ENCODE measurements at places on chromosomes 5 and 9. TPM values are rescaled to one million over a fixed set of nuclear protein-coding genes. Genes with fewer than 3 reads are reported as not detected.

PCSK1 gene
- not detected for total RNA-seq

DNA sequence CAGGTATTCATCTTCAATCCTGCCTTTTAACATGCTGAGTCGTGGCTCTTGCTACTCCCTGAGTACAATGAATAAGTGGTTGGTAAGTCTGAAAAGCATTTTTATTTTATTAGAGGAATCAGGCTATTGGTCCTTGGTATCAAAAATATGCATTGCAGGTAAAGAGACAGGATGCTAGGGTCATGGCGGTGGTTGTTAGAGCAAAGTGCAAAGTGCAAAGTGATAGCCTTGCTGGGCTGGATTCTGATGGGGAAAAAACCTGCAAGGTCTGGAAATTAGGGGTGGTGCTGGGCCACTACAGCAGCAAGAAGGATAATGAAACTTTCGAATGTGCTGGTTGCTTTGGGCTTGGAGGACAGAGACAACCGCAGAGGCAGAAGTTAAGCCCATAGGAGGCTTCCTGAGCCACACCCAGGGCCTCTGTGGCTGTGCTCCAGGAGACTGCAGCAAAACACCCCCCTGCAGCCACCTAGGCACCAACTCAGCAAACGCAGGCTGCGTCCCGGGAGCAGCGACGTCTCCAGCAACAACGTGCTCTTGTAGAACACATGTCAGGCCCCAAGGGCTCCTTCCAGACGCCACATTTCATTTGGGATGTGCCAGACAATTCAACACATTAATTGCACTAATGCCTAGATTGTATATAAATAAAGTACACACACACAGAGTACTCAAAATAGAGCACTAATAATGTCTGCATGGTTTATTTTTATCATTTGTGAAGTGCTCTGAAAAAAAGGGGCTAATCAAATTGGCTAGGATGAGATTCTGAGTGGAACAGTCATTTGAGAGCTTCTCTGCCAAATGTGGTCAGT is 149.8 kb upstream of the RAPGEF1 start:
- H3K27ac ChIP-seq, result no peak overlapping the region
- no peaks in the 10 kb centered on the region for H3K4me1 ChIP-seq
- no peaks in the 10 kb centered on the region for H3K27me3 ChIP-seq
- no peak for DNase-seq
- H3K36me3 ChIP-seq, result peaks cover 3% of the 10 kb centered on the region
- H3K4me3 ChIP-seq, result no peak overlapping the region

DNA sequence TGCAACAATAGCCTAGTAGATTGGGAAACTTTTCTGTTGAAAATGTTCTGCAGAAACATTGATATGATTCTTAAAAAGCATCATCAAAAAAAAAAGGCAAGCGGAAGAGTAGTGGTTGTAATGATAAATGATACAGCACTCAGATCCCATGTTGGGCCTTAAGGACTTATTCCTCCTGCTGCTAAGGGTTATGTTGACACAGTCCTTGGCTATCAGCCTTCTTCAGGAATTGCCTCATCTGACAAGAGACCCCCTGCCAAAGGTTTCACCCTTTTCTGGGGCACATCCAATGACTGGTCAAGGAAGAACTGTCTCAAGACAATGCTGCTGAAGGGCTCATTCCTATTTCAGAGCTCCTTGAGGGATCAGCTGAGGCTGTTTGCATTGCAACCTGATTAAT is 44.3 kb upstream of the MAMDC2 start:
- DNase-seq, result no peak
- H3K27me3 ChIP-seq, result peaks cover 5% of the 10 kb centered on the region
- no peaks in the 10 kb centered on the region for H3K4me1 ChIP-seq
- H3K27ac ChIP-seq, result no peak overlapping the region

BAAT gene
- 0.08 TPM for total RNA-seq

DNA sequence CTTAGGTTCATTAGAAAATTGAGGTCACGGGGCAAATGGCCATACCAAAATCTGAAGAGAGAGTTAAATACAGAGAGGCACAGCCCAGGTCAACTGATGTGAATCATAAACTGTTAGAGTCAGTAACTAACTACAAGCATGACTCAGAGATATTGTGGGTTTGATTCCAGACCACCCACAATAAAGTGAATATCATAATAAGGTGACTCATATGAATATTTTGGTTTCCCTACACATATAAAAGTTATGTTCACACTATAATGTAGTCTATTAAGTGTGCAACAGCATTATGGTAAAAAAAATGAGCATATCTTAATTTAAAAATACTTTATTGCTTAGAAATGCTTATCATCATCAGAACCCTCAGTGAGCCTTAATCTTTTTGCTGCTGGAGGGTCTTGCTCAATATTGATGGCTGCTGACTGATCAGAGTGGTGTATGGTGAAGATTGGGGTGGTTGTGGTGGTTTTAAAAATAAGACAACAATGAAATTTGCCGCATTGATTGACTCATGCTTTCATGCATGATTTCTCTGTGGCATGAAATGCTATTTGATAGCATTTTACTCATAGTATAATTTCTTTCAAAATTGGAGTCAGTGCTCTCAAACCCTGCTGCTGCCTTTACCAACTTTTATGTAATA is 53.1 kb upstream of the EDIL3 start:
- no peaks in the 10 kb centered on the region for H3K36me3 ChIP-seq
- no peaks in the 10 kb centered on the region for H3K27me3 ChIP-seq
- no peak overlapping the region for H3K27ac ChIP-seq
- no peak for DNase-seq
- H3K4me3 ChIP-seq, result no peak overlapping the region

PRRX2 gene
- 6.2 TPM for total RNA-seq

STPG3 gene
- 1.2 TPM for total RNA-seq

DNA sequence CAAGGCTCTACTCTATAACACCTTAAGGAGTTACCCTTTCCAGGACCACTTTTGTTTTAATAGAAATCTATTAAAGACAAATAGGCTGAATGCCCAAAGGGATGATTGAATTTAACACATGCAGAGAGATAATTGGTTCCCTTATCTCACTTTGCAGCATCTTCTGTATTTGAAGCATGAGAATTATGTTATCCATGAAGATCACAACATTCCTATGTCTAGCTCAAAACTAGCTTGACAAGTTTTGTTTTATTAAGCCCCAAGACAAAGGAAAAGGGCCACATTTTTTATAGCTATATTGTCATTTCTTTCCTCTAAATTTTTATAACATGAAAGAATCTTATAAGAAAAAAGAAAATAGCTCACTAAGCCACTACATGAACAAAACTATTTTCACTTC is 57.9 kb upstream of the FTMT start:
- H3K27ac ChIP-seq, result no peak overlapping the region
- DNase-seq, result no peak
- H3K36me3 ChIP-seq, result no peaks in the 10 kb centered on the region
- H3K4me1 ChIP-seq, result no peaks in the 10 kb centered on the region
- H3K4me3 ChIP-seq, result no peak overlapping the region

DNA sequence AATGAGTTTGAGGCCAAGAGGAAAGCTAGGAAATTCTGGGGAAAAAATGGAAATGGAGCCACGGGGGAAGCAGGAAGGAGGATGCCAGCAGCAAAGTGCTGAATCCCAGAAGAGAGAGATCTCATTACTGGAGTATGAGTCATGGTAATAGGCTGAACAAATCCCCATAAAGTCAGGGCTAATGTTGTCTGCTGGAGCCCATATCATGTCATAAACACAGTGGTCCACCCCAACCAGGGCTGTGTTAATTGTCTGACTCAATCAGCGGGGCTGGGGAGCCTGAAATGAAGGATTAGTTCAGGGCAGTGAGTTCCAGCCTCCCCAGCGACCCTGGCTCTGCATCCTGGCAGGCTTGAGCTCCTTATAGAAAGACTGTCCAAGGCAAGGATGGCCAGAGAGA is 68.8 kb downstream of the TLR4 start:
- no peak overlapping the region for H3K4me3 ChIP-seq
- no peaks in the 10 kb centered on the region for H3K36me3 ChIP-seq
- H3K27me3 ChIP-seq, result peaks cover 12% of the 10 kb centered on the region
- DNase-seq, result no peak

DNA sequence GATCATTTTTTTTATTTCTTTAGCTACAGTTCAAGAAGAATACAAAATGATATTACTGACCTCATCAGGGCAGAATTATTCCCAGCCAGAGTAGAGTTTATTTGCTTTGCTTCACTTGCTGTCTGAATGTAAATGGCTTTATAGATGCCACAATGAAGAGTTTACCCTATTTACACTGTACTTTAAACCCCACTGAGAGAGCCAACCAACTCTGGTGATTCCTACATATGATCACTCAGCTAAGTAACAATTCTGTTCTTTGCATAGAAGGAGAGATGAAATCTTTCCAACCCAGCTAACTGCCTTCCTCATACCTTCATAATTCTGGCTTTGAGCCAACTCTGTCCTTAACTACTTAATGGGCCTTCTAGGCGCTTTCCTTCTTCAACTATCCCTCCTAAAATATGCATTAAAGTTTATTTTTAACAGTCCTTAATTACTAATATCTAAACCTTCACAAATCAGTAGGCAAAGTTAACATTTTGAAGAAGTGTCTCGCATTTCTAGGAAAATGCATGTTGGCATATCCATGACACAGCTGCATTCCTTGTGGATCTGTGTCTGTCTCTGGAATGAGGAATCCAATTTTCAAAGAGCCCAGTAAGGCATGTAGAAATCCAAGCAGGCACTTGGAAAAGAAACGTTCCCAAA is 284.8 kb upstream of the GRAMD2B start:
- no peak for DNase-seq
- H3K27me3 ChIP-seq, result no peaks in the 10 kb centered on the region
- no peak overlapping the region for H3K4me3 ChIP-seq

HTR4 gene
- total RNA-seq, result not detected

- H3K27ac ChIP-seq, result no peak overlapping the region
- no peak for DNase-seq
- H3K27me3 ChIP-seq, result peaks cover 4% of the 10 kb centered on the region
- no peaks in the 10 kb centered on the region for H3K4me1 ChIP-seq
Observed at GRCh38 chr9:89025553-89025952, 34.3 kb downstream of the S1PR3 start.

MYOZ3 gene
- total RNA-seq, result 0.51 TPM

DNA sequence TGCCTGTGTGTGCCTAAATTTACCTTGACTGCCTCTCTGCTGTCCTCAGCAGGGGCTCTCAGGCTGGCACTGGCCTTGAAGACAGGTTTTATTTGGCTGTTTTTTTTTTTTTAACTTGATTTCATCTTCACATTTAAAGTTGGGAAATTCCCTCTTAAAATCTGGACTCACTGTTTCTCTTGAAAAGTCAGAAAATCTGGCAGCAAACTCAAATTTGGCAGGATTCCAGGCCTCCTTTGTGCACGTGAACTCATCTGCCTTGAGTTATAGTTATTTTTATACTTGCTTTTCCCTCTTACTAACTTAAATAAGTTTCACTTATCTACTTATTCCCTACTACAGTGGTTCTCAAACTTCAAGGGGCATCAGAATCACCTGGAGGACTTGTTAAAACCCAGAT is 118.4 kb upstream of the MAP3K1 start:
- H3K4me3 ChIP-seq, result no peak overlapping the region
- H3K27ac ChIP-seq, result no peak overlapping the region
- DNase-seq, result no peak
- peaks cover 3% of the 10 kb centered on the region for H3K27me3 ChIP-seq
- H3K36me3 ChIP-seq, result peaks cover 2% of the 10 kb centered on the region

SLC6A18 gene
- not detected for total RNA-seq

FCN2 gene
- total RNA-seq, result not detected

DMRT2 gene
- 1.5 TPM for total RNA-seq

LCN1 gene
- total RNA-seq, result not detected

CNTNAP3 gene
- total RNA-seq, result not detected

GRCh38 chr5:54727874-54728587 is 210.5 kb downstream of the SNX18 start:
- no peak overlapping the region for H3K27ac ChIP-seq
- peaks cover 5% of the 10 kb centered on the region for H3K36me3 ChIP-seq
- no peak overlapping the region for H3K4me3 ChIP-seq
- no peak for DNase-seq

DIPK1B gene
- total RNA-seq, result 0.47 TPM

GRCh38 chr9:136769710-136770191 is 5.4 kb upstream of the LCN15 start:
- no peaks in the 10 kb centered on the region for H3K36me3 ChIP-seq
- peaks cover 8% of the 10 kb centered on the region for H3K27me3 ChIP-seq
- DNase-seq, result no peak
- peaks cover 5% of the 10 kb centered on the region for H3K4me1 ChIP-seq
- H3K27ac ChIP-seq, result no peak overlapping the region
- no peak overlapping the region for H3K4me3 ChIP-seq

CEL gene
- total RNA-seq, result 1.8 TPM

DNA sequence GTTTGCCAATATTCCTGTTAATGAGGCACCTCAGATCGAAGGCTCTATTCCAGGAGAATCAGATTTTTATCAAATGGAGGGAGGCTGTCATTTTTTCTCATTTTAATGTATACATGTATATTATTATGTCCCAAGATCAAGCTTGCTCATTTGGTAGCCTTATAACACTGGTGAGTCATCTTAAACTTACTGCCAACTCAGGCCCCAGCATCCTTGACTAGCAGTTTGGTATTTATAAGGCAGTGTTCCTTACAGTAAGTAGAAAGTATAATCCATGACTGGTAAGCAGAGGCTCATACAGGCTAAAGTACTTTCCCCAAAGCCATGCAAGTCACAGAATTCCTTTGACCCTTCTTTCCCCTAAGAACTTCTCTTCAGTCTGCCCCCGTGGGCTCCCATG is 90.7 kb upstream of the NR3C1 start:
- H3K27me3 ChIP-seq, result peaks cover 2% of the 10 kb centered on the region
- no peak overlapping the region for H3K4me3 ChIP-seq
- DNase-seq, result no peak
- no peaks in the 10 kb centered on the region for H3K4me1 ChIP-seq

DNA sequence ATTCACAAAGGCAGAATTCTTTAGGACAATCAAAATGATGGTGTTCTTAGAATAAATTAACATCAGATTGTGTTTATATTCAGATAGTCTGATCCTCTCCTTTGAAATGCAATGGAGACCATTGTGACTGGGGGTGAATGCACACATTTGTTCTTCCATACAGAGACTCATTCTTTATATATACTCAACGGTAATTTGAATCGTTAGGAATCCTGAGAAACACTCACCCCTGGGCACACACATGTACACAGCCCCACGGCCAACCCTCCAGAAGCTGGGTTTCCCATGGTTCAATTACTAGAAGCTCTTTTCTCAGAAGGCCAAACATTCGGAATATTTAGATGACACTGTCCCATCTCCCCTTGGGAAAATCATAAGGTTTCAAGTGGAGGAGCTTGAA is 57.5 kb upstream of the EPB41L4B start:
- no peak for DNase-seq
- no peak overlapping the region for H3K4me3 ChIP-seq
- H3K27ac ChIP-seq, result no peak overlapping the region
- H3K4me1 ChIP-seq, result no peaks in the 10 kb centered on the region
- H3K27me3 ChIP-seq, result no peaks in the 10 kb centered on the region

ZNF474 gene
- not detected for total RNA-seq

DNA sequence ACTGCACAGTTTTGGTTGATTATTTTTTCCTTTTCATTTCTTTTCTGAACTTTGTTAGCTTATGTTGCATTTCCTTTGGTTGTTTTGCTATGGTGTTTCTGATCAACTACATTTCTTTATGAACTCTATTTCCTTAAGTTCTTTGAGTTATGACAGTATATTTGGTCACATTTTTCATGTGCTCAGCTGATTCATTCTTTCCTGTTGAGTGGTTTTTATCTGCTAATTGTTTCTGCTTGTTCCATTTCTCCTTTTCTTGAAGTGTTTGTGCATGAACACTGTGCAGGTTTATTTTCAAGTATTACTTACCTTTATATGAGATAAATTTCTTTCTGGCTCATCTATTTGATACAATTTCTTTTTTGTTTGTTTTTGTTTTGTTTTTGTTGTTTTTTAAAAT is 50.9 kb upstream of the MACIR start:
- no peak for DNase-seq
- no peak overlapping the region for H3K4me3 ChIP-seq
- no peaks in the 10 kb centered on the region for H3K27me3 ChIP-seq
- peaks cover 38% of the 10 kb centered on the region for H3K4me1 ChIP-seq

CACNA1B gene
- total RNA-seq, result not detected

UBTD2 gene
- total RNA-seq, result 5.0 TPM

TRPM6 gene
- 0.05 TPM for total RNA-seq
